ENCODE measurements at places on chromosomes 4 and X.

DNA sequence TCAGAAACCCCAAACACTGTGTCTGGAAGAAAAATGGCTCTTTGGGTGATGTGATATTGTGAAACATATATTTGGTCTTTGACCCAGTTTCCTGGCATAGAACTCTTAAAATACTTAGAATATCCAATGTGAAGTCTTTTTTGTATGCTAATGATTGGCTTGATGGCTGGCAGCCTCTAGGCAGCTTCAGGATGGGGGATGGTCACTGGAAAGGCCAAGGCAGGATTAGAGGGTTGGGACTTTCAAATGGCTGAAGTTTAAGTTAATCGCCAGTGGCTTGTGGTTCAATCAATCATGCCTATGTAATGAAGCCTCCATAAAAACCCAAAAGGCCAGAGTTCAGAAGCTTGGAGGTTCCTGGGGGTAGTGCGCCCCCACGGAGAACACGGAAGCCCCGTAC is 33.5 kb upstream of the ESX1 start:
- DNase-seq = no peak

DNA sequence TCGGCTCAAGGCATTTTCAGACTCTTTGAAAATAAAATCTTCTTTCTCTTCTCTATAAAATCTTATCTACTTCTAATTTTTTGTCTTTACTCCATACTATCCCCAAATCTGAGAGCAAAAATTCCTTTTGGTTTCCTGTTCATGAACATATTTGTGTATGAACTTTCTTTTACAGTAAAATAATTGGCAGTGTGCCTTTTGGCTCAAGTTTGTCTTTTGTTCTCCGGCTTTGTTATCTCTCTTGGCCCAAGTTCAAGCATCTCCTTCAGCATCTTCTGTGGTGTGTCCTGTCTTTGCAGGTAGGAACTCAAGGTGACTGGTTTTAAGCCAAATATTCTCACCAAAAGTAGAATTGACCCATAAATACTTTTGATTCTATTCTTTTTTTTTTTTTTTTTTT is 276.6 kb upstream of the FAT1 start:
- DNase-seq = no peak

- DNase-seq = no peak
Measured at GRCh38 chr4:73901031-73901430, 31.8 kb downstream of the CXCL1 start.

- no peak for DNase-seq
Measured at GRCh38 chrX:48918301-48918642, 552 bp downstream of the PIM2 start.

DNA sequence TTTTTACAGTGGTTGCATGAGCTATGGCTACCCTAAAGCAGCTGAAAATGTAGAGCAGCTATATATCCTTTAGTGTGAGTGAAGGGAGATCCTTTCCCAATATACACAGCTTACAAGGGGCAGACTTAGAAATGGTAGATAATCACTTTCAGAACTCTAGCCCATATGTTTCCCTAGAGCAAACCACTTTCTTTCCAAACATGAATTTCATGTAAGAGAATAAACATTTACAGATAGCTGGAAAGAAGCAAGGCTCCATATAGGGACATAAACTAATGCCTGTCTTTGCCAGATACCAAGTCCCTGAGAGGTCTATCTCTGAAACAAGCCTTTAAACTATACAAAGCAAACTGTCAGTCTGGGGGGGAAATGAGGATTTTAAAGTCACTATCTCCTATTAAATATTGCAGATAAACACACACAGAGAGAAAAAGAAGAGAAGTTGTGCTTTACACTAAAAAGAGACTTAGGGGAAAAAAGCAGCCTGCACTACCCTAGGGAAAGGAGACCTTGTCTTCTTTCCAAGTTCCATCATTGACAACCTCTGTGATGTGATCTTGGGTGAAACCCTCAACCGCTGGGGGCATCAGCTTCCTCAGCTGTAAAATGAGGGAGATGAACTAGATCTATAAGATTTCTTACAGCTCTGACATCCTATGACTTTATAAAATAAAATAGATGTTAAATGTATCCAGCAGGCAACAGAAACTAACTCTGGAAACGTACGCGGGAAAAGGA is 73.6 kb downstream of the TMEM156 start:
- DNase-seq = no peak

- no peak for DNase-seq
Measured at GRCh38 chrX:115350711-115351381, 61.3 kb downstream of the LUZP4 start.

GRCh38 chr4:167380964-167381363 is 146.7 kb upstream of the SPOCK3 start:
- DNase-seq = no peak

GRCh38 chr4:156084373-156084772 is 130.7 kb upstream of the CTSO start:
- DNase-seq = no peak

DNA sequence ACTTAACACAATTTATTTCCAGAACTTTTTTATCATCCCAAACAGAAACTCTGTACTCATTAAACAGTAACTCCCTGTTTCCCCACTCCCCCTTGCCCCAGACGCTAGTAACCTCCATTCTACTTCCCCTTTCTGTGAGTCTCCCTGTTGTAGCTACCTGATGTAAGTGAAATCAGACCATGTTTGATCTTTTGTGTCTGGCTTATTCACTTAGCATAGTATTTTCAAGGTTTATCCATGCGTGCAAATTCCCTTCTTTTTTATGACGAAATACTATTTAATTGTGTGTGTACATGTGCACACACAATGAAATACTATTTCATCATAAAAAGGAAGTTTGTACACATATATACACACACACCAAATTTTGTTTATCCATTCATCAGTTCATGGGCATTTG is 5.2 kb downstream of the PKD2 start:
- DNase-seq = no peak

DNA sequence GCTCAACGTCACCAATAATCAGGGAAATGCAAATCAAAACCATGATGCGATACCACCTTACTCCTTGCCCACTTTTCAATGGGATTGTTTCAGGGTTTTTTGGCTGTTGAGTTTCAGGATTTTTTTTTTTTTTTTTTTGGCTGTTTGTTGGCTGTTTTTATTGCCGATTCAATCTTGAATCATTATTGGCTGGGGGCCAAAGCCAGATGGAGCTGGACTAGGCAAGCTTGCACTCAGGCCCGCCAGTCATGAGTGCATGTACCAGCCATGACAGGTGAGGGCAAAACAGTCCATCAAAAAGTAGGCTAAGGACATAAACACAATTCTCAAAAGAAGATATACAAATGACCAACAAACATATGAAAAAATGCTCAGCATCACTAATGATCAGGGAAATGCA is 13.3 kb downstream of the YIPF7 start:
- no peak for DNase-seq

DNA sequence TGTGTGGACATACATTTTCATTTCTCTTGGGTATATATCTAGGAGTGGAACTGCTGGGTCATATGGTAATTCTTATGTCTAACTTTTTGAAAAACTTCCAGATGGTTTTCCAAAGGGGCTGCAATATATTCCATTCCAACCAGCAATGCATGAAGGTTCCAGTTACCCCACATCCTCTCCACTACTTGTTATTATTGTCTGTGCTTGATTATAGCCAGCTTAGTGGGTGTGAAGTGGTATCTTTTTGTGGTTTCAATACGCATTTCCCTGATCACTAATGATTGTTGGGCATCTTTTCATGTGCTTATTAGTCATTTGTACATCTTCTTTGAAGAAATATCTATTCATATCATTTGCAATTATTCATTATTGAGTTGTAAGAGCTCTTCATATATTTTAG is 31.5 kb upstream of the S100G start:
- DNase-seq = no peak

DNA sequence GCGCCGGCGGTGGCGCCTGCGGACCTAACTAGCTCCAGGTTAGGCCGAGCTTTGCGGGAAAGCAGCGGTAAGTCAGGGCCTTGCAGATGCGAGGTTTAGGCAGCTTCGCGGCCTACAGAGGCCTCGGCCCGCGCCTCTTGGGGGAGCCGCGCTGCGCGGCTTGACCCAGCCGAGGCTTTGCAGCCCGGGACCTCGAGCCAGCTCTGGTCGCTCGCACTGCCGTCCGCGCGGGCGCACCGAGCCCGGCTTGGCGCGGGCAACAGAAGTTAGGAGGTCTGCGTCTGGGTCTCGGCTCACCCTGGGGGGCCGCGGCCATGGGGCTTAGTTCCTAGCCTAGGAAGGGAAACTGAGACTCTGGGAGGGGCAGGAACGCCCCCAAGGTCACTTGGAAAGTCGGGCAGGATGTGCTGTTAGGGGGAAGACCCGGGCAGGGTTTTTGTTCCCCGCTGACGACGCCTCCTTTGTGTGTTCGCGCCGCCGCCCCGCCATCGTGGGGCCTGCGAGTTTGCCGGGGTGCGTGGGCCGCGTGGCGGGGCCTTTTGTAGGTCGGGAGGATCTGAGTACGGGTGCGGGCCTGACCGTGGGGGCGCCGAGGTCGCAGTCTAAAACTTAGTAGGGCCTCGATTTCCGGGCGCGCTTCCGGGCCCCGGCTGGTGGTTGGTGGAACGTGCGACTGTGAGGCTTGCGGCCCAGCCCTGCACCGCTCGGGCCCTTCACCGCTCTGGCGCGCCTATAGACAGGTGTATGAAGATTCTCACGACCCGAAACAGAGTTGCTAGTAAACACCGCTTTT is 482 bp downstream of the RNF4 start:
- peak; percentile 76 for DNase-seq

GRCh38 chrX:114715096-114715495 is 131.2 kb downstream of the HTR2C start:
- DNase-seq = no peak

- no peak for DNase-seq
Measured at GRCh38 chr4:125714845-125715244, 400.1 kb downstream of the FAT4 start.

- no peak for DNase-seq
Measured at GRCh38 chr4:186027405-186027804, 41.6 kb upstream of the TLR3 start.

GRCh38 chrX:66110112-66110511 is 53.9 kb upstream of the HEPH start:
- DNase-seq = no peak

GRCh38 chr4:38497121-38497520 is 166.9 kb upstream of the KLF3 start:
- DNase-seq = no peak

DNA sequence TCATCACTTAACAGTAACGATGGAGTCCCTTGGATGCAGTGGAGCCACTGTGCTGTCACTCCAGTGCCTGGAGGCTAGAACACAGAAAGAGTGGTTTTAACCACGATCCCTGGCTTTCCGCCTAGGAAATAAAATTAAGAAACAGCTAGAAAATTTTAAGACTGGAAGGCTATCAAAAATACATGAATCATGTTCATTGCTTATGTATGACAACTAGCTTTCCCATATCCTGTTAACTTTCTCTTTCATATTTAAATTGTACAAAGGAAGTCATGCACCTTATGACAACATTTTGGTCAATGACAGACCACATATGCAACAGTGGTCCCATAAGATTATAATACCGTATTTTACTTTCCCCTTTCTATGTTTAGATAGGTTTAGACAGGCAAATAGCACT is 115.1 kb downstream of the GALNTL6 start:
- no peak for DNase-seq

- no peak for DNase-seq
Measured at GRCh38 chrX:40987413-40987812, 97.8 kb upstream of the USP9X start.

GRCh38 chr4:61224573-61224972 is 24.4 kb downstream of the ADGRL3 start:
- no peak for DNase-seq

GRCh38 chr4:39044956-39045826 is 13.0 kb upstream of the TMEM156 start:
- peak; percentile 73 for DNase-seq

DNA sequence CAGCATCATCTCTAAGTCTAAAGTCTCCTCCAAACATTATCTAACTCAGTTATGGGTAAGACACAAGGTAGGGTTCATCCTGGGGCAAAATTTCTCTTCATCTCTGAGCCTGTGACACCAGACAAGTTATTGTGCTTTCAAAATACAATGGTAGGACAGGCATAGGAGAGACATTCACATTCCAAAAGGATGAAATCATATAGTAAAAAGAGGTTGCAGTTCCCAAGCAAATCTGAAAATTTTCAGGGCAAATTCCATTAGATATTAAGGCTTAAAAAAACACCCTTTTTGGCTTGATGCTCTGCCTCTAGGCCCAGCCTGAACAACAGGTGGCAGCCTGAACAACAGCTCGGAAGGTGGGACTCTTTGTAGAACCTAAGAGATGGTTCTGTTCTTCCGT is 448.3 kb upstream of the SLIT2 start:
- no peak for DNase-seq

- DNase-seq = no peak
Measured at GRCh38 chr4:6339818-6340445, 70.3 kb downstream of the WFS1 start.

DNA sequence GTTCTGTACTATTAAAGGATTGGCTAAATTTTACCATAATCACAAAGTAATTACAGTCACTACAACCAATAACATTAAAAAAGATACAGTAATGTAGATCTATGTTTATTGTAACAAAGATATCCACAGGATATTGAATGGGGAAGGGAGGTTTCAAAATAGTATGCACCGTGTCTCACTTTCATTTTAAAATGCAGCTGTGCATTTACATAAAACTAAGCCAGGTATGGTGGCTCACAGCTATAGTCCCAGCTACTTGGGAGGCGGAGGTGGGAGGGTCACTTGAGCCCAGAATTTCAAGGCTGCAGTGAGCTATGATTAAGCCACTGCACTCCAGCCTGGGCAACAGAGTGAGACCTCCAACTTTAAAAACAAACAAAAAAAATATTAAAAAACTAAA is 8.5 kb downstream of the SRP72 start:
- DNase-seq = no peak

- DNase-seq = no peak
Measured at GRCh38 chrX:111661241-111661640, 19.7 kb upstream of the ALG13 start.

DNA sequence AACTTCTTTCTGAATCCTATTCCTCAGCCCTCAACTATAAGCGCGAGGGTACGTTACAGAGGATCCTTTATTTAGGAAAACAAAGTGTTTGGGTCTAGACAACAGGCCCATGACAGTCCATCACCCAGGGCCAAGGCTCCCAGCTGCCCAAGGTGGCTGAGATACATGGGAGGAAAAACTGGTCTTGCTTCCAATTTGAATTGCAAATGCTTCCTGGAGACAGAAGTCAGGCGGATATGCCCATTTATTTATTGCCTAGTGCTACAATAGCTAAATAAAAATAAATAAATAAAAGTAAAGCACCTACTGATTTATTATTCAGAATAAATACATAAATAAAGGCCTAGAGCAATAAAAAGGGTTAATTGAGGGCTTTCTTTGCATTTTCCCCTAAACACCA is 248.7 kb downstream of the DHX15 start:
- DNase-seq = no peak

DNA sequence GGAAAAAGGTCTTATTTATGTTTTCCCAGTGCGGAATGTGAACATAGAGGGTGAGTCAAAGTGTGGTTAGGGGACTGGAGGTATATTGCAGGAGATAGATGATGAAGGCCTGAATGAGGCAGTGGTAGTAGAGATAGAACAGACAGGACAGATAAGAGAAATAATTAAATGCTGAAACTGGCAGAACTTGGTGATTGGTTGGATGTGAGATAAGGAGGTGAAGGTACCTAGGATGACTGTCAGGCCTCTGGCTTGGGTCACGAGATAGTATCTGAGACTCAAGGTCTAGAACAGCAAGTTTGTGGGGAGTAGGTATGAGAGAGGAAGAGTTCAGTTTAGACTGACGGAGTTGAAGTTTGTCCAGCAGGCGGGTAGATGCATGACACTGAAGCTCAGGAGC is 3.5 kb downstream of the MND1 start:
- no peak for DNase-seq

GRCh38 chr4:128387600-128388351 is 100.2 kb upstream of the PGRMC2 start:
- no peak for DNase-seq

- no peak for DNase-seq
Measured at GRCh38 chrX:13345037-13345436, 25.2 kb upstream of the ATXN3L start.
